ENCODE measurements at places on chromosomes 3 and 15. TPM values are rescaled to one million over a fixed set of nuclear protein-coding genes. Genes with fewer than 3 reads are reported as not detected.

FBXO40 gene
- total RNA-seq: not detected

PLA2G4B gene
- 0.79 TPM for total RNA-seq

LRRC34 gene
- total RNA-seq: 0.86 TPM

WDR73 gene
- total RNA-seq: 25.5 TPM

CIAO2A gene
- total RNA-seq: 34.3 TPM

Measured in bronchial smooth muscle cell (primary cell).